ENCODE measurements at places on chromosomes 4 and X.

DNA sequence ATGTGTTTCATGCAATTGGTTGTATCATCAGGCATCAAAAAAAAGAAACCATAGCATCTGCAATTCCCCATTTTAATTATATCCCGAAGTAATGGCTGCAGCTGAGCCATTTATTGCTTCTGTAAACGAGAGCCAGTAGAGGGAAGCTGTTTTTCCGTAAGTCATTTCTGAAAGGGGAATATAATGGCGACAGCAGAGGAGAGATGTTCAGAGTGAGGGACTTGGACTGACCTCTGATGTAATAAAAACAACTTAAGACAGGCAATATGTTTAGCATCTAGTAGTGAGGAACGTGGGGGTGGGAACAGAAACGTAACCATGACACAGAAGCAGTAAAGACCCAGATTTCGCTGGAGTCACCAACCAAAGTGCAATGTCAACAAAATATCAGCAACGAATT is 31.5 kb upstream of the NAA11 start:
- no peak for DNase-seq

DNA sequence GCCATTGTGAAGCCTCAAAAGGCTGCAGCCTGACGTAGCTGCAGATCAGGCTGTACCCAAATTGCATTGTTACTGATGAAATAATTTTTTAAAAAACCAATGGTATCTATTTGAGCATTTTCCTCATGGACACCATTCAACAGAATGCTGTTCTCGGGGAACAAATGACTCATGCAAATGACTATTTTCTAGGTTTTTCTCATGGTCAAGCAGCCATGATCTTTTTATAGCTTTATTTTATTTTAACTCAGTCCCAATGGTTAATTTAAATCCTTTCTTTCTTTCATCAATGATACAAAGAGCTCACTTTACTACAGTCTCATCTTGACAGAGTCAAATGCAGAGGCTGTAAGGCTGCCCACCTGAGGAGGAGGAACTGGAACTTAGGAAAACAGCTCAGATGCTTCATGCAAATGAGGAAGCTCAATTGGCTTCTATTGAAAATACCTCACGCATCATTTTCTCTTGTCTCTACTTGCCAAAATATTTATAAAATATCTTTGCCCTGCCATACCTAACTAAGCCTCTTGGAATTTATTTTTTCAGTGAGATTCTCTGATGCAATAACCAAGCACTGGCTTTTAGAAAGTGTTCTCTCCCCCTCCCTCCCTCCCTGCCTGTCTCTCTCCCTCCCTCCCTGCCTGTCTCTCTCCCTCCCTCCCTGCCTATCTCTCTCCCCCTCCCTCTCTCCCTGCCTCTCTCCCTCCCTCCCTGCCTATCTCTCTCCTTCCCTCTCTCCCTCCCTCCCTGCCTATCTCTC is 81.0 kb downstream of the SORBS2 start:
- no peak for DNase-seq

GRCh38 chr4:36206603-36207311 is 37.6 kb downstream of the ARAP2 start:
- DNase-seq: no peak

GRCh38 chr4:20431543-20431951 is 179.8 kb downstream of the SLIT2 start:
- no peak for DNase-seq

GRCh38 chrX:52265713-52266112 is 81.0 kb downstream of the MAGED4 start:
- DNase-seq: no peak

DNA sequence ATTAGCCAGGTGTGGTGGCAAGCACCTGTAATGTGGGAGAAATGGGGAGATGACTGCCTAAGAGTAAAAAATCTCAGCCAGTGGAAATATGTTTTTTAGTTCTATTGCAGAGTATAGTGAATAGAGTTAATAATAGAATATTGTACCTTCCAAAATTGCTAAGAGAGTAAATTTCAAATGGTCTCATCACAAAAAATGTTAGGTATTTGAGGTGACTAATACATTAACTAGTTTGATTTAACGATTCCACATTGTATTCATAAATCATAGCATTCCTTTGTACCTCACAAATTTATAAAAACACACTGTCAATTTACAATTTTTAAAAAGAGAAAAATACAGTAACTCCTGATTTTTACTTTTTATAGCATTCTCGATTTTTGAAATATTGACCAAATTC is 681.5 kb upstream of the EPHA5 start:
- no peak for DNase-seq

- DNase-seq: no peak
These were observed 191.7 kb upstream of the RASGEF1B start for GRCh38 chr4:81663368-81663767.

DNA sequence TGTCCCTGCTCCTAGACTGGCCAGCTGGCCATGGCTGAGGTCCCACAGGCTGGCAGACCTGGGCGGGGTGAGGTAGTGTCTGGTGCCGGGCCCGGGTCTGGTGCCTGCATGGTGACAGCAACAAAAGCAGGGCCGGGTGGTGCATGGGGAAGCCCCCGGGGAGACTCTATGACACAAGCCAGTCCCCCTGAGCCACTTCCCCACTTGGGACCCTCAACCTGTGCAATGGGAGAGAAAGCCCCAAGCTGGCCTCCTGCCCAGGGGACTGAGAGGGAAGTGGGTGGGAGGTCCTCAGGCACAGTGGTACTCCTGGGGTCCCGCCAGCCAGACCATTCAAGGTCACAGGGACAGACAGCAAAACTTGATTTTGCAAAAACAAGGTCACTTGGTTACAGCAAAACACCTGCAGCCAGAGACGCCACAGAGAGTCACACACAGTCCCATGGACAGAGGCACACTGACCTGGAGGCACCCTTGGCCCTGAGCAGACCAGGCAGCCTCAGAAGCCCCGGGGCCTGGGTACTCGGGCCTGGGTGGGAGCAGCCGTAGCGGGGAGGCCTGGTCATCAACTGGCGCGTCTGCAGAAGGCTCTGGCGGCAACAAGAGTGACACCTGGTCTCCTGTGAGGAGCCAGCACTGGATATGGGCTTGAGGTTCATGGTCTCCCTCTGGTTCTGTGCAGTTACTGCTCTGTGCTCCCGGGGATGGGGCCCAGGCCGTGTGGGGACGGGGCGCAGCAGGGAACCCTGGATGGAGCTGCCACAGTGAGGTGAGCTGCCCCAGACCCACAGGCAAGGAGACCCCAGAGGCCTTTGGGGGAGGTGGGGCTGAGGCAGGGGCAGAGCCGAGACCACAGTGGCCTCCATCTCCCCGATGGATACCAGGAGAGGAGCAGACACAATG is 60.6 kb downstream of the HTRA3 start:
- no peak for DNase-seq

DNA sequence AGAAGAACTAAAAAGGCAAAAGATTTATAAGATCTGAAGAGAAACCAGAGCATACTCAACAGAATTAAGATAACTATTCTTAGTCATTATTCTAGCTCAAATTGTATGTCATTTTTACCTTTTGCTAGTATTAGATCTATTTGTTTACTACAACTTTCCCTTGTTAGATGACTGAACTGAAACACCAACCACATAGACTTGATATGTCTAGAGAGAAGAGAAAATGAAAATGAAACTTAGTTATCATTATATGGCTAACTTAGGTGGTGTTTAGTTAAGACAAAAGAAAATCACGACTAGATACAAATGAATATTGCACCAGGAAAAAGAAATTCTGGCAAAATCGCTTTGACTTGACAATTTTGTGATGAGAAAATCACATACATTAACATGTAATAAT is 690.8 kb downstream of the PCDH18 start:
- no peak for DNase-seq

DNA sequence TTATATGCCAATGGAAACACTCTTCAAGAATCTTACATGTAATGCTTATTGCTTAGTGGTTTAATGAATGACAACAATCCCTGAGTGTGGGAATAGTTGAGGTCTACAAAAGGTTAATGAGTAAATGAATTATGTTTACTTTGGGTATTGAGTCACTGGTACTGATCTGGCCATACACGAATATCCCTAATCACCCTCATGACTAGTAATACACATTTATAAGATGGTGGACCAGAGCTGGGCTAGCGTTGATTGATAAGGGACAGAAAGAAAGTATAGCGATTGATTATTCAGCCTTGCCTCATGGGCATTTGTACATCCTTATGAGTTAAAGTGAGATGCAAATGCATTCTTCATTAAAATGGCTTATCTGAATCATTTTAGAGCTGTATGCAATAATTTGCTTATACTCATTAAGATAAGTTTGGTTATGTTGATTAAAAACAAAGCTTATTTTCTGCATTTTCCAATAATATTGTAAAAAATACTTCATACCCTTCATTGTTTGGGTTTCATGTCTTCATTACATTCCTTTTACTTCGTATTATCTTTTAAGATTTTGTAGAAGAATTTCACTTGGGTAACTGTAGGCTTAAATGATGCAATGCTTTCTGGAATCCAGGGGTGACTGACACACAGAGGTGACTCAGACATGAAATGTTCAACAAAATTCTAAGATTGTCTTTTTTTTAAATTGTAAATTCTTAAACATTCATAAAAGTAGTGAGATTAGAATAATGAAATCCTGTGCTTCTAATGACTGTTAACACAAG is 47.4 kb downstream of the FGF2 start:
- DNase-seq: no peak

GRCh38 chrX:13835825-13836224 is 18.9 kb upstream of the GPM6B start:
- no peak for DNase-seq

DNA sequence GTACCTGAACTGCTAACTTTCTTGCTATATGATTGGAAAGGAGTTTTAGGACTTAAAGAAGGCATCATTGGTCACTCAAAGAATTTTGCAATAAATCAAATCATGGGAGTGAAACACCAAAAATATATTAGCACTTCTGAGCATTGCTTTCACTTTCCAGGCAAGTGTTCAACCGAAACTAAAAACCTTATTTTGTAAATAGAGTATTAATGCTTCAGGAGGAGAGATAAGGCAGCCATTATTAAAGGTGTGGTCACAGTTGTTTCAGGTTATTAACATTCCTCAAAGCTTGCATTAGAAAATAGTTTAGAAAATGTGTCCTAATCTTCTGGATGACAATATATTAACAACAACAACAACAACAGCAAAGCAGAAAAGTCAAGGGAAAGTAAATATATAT is 92.3 kb upstream of the TLL1 start:
- no peak for DNase-seq

GRCh38 chr4:123278755-123279154 is 117.8 kb upstream of the SPRY1 start:
- DNase-seq: no peak

- DNase-seq: no peak
These were observed 369.5 kb downstream of the PPP3CA start for GRCh38 chr4:100977746-100978397.

DNA sequence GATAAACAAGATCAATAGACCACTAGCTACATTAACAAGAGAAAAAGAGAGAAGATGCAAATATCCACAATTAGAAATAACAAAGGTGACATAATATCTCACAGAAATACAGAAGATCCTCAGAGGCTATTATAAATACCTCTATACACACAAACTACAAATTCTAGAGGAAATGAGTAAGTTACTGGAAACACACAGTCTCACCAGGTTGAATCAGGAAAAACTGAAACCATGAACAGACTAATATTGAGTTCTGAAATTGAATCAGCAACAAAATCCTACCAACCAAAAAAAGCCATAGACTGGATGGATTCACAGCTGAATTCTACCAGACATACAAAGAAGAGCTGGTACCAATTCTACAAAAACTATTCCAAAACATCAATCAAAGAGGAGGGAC is 211.8 kb upstream of the CPEB2 start:
- DNase-seq: no peak

DNA sequence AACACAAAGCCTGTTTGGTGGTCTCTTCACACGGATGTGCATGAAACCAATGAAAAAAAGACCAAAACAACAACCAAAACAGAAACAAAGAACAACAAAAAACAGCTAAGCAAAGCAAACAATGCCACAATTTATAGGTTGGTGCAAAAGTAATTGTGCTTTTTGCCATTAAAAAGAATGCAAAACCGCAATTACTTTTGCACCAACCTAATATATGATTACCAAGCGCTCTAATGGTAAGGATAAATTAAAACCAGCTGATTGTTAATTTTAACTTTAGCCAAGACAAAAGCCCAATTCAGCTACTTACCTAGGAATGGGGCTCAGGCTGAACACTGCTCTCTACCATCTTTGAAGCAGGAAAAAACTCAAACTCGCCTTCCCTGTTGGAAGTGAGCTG is 29.4 kb upstream of the TMSB4X start:
- no peak for DNase-seq

DNA sequence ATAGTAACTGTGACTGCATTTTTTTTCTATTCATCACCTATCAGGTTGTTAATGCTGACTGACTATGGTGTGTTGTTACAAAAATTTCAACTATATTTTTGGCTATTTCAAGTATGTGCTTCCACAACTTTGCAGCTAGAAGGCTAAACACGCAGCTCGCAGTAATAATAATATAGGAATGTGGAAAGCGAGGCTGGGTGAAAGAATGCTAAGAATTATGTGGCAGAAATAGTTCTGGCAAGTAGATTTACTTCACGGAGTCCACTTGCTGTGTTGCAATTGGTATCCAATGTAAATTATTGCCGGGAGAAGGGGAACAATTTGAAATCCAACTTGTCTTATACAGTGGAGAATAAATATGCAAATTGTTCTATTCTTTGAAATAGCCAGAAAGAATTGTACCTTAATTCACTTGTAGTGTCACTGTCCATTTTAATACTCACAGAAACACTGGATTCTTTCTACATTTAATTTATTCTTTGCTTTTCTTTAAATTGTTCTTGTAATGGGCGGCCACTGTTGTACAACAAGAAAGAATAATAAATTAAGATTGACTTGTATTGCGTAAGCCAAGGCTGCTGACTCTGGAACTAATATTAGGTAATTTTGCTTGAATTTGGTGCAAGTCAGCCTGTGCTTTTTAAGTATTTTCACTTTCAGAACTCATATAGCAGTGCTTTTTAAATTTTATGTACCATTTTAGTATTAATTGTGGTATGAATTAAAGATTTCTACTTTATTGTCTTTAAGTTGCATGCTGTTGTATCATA is 154.9 kb downstream of the FRMPD4 start:
- DNase-seq: no peak

DNA sequence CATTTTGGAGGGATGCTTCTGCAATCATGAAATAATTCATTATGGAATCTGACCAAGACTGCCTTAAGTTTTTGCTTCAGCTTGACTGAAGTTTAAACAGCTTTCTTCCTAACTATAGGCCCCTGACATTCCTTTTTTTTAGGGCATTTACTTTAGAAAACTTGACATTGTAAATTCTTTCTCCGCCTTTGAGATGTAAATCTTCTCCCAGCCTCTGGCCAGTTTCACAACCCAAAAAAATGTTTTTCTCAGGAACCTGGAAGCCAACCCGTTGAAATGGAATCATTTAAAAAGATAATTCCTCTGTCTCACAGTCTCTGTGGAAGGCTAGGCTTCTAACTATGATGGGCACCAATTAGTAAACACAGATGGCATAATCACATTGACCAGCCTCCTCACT is 710.4 kb upstream of the PABPC4L start:
- DNase-seq: no peak
